Left lung (tissue), 14 donors: ENCODE measurements at places on chromosomes 11 and 22. TPM values are rescaled to one million over a fixed set of nuclear protein-coding genes. Genes with fewer than 3 reads are reported as not detected.

DNA sequence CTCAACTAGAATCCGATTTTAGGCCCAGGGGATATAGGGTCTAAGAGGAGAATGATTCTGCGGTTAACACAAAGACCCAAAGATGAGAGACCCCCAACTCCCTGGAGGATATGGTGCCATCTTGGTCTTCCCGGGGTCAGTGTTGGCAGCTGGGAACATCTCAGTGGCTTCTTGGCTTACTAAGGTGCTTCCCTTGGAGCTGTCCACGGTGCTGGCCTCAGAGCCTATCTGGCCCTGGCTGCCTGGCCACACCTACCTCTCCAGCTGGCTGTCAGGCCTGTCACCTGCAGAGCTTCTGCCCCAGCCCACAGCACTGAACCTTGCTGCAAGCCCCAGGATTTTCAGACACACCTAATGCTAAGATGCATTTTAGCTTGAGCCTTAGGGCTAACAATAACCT is 70.7 kb upstream of the THY1 start:
- no peaks in the 10 kb centered on the region for H3K4me1 ChIP-seq
- no peak overlapping the region for H3K27ac ChIP-seq
- no peak for DNase-seq
- H3K36me3 ChIP-seq = no peaks in the 10 kb centered on the region
- H3K27me3 ChIP-seq = no peaks in the 10 kb centered on the region

- H3K27me3 ChIP-seq = peaks cover 66% of the 10 kb centered on the region
- H3K36me3 ChIP-seq = no peaks in the 10 kb centered on the region
- no peak for DNase-seq
Measured at GRCh38 chr11:66291303-66291705, 390 bp upstream of the TMEM151A start.

DNA sequence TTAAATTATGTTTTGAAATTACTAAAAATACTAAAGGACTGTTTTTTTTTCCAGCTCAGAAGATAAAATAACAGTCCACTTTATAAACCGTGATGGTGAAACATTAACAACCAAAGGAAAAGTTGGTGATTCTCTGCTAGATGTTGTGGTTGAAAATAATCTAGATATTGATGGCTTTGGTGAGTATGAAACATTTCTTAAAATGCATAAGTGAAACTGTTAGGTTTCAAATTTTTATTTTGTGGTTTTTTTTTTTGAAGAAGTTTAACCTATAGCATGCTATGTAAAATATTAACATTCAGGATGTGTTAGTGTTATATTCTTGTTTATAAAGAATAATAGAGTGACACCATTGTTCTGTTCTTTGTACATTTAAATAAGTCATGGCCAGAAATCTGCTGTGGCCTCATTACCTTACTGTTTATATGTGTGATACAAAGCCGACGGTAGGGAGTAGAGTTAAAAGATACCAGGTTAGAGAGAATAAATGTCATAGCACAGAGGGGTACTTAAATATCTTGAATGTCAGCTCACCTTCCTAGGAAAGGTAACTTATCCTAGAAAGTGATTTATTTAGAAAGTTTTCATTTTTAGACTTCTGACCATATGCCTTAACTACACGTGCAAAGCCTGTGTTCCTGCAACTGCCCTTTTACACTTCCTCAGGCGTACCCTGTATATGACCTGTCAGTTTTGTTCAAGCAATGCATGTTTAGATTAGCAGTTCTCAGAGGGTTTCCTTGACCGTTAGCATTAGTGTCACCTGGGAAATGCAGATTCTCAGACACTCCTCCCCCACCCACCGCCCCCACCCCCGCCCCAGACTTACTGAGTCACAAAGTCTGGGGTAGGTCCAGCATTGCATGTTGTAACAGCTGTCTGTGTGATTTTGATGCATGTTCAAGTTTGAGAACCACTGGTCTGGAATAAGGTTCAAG is 6.3 kb downstream of the FDX1 start:
- H3K27me3 ChIP-seq = no peaks in the 10 kb centered on the region
- H3K36me3 ChIP-seq = peaks cover 26% of the 10 kb centered on the region
- no peak overlapping the region for H3K27ac ChIP-seq

- peaks cover 4% of the 10 kb centered on the region for H3K4me1 ChIP-seq
- H3K4me3 ChIP-seq = no peak overlapping the region
- no peaks in the 10 kb centered on the region for H3K36me3 ChIP-seq
Measured at GRCh38 chr11:106459135-106459534, 381.7 kb downstream of the AASDHPPT start.

- no peak overlapping the region for H3K27ac ChIP-seq
- H3K27me3 ChIP-seq = no peaks in the 10 kb centered on the region
- peaks cover 20% of the 10 kb centered on the region for H3K36me3 ChIP-seq
- no peak overlapping the region for H3K4me3 ChIP-seq
- peak; percentile 30 for DNase-seq
Measured at GRCh38 chr22:19882446-19883381, 28.0 kb upstream of the GNB1L start.

GRCh38 chr11:34149786-34150185 is 44.4 kb downstream of the NAT10 start:
- no peak for DNase-seq
- H3K27me3 ChIP-seq = no peaks in the 10 kb centered on the region
- H3K4me1 ChIP-seq = peaks cover 17% of the 10 kb centered on the region
- H3K36me3 ChIP-seq = peaks cover 88% of the 10 kb centered on the region
- no peak overlapping the region for H3K4me3 ChIP-seq
- no peak overlapping the region for H3K27ac ChIP-seq

DNA sequence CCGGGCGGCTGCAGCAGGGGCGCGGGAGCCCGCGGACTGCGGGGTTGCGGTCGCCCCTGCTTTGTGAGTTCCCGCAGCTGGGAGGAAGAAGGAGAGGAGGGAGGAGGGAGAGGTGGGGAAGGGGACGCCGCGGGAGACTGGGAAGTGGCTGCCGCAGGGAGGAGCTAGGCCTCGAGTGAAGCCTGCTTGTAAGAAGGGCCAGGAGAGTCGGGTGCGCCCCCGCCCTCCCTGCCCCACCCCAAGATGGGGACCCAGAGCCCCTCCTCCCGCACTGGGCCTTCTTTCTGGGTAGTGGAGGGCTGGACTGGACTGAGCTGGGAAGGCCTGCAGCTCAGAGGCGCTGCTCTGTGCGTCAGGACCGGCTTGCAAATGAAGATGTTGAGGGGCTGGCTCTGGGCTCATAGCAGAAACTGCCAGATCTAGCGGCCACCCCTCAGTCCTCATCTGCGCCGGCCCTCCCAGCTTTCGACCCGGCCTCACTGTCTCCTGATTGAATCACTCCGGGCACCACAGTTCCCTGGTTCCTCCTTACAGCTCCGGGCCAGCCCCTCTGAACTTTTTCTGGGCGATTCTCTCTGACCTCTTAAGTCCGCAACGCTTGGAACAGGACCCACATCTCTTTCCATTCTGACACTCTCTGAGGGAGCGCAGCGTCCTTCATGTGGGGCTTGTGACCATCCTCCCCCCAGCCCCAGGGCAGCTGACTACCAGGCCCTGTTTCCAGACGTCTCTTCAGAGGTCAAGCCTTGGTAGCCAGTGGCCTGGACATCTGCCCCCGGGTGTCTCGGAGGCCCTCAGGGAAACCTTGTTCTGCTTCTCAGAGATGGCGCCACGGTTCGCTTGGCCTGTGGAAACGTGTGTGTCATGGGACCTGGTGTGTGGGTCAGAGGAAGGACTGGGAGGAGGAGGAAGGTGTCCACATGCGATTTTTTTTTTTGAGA is 21.9 kb downstream of the SERPINH1 start:
- no peaks in the 10 kb centered on the region for H3K27me3 ChIP-seq
- H3K27ac ChIP-seq = peak overlapping the region; percentile 86

- H3K4me1 ChIP-seq = peaks cover 16% of the 10 kb centered on the region
- H3K27me3 ChIP-seq = peaks cover 60% of the 10 kb centered on the region
- peak overlapping the region; percentile 22 for H3K4me3 ChIP-seq
Measured at GRCh38 chr11:120564573-120565311, 53.2 kb downstream of the GRIK4 start.

GRCh38 chr11:83007477-83007876 is 64.2 kb downstream of the RAB30 start:
- no peaks in the 10 kb centered on the region for H3K36me3 ChIP-seq
- H3K27ac ChIP-seq = peak overlapping the region; percentile 49
- no peak overlapping the region for H3K4me3 ChIP-seq
- H3K4me1 ChIP-seq = peaks cover 9% of the 10 kb centered on the region
- no peak for DNase-seq

DNA sequence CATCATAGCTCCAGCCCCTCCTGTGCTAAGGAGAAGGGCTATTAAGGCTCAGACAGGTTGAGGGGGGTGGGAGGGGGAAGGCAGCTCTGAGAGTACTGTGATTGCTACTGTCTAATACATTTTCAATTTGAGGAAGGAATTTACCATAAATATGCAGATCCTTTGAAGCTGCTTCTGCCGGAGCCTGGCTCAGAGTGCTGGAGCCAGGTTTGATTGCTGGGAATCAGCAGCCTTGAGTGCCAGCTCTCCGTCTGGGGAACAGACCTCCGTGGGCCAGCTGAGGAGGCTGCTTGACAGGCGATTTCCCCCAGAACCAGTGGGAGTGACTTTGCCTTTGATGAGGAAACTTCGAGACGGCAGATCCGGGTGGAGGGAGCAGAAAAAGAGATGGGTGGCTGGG is 141.7 kb upstream of the TBCEL start:
- H3K27ac ChIP-seq = no peak overlapping the region
- H3K4me1 ChIP-seq = no peaks in the 10 kb centered on the region
- no peak overlapping the region for H3K4me3 ChIP-seq
- no peaks in the 10 kb centered on the region for H3K36me3 ChIP-seq

GRCh38 chr11:30935861-30936260 is 349.7 kb upstream of the MPPED2 start:
- no peak overlapping the region for H3K27ac ChIP-seq
- no peaks in the 10 kb centered on the region for H3K27me3 ChIP-seq
- H3K36me3 ChIP-seq = no peaks in the 10 kb centered on the region
- no peak overlapping the region for H3K4me3 ChIP-seq
- no peaks in the 10 kb centered on the region for H3K4me1 ChIP-seq
- DNase-seq = no peak

DNA sequence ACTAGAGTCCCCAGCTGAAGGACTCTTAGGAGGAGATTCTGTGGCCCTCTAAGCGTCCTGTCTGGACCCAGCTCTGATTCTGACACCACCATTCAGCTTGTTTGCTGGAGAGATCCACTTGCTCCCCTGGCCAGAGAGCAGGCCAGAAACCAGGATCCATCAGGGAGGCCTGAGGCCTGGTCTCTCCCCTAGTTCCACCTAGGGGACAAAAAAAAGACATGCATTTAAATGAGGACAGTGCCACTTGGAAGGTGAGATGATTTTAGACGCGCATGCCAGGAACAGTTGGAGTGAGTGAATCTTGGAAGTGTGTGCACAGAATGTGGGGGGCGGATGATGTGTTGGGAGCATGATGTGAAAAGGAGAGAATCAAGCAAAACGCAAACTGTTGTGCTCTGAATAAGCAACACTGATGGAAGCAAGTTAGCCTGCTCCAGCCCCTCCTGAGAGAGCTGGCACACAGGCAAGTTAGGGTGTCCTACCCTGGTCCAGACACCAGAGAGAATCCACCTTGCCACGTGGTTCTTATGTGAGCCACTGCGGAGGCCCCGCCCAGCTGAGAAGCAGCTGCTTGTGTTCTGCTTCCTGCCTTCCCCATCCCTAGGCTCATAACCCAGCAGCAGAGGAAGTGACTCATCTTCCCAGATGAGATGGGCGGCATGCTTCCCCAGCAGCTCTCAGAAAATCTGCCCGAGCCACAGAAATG is 8.0 kb upstream of the SLCO2B1 start:
- peak; percentile 89 for DNase-seq
- peaks cover 21% of the 10 kb centered on the region for H3K27me3 ChIP-seq
- H3K27ac ChIP-seq = peak overlapping the region; percentile 70
- H3K36me3 ChIP-seq = no peaks in the 10 kb centered on the region

DNA sequence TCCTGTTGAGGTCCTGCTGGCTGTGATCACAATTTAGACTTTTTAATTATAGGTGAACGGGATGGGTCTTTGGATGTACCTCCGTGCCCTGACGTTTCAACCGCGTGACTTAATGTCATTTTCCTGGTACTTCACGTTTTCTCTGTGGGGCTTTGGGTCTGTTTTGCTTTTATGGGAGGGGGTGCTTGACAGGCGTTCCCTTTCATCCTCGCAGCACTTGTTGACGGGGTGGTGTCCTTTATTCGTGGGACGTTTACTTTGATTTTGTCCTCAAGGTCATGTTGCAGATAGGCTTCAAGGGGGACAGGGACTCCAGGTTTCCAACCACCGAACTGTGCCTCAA is 994 bp downstream of the PPP6R3 start:
- H3K4me3 ChIP-seq = peak overlapping the region; percentile 91
- H3K27me3 ChIP-seq = no peaks in the 10 kb centered on the region
- no peak overlapping the region for H3K27ac ChIP-seq
- no peak for DNase-seq
- peaks cover 19% of the 10 kb centered on the region for H3K4me1 ChIP-seq
- H3K36me3 ChIP-seq = no peaks in the 10 kb centered on the region

GRCh38 chr11:79253280-79253679 is 187.6 kb downstream of the TENM4 start:
- no peak overlapping the region for H3K27ac ChIP-seq
- H3K36me3 ChIP-seq = no peaks in the 10 kb centered on the region
- DNase-seq = no peak
- H3K4me3 ChIP-seq = no peak overlapping the region
- no peaks in the 10 kb centered on the region for H3K4me1 ChIP-seq
- no peaks in the 10 kb centered on the region for H3K27me3 ChIP-seq

GRCh38 chr11:33531743-33532181 is 168.9 kb downstream of the C11orf91 start:
- H3K27ac ChIP-seq = no peak overlapping the region
- no peak overlapping the region for H3K4me3 ChIP-seq
- no peaks in the 10 kb centered on the region for H3K36me3 ChIP-seq
- H3K4me1 ChIP-seq = no peaks in the 10 kb centered on the region
- DNase-seq = no peak

DNA sequence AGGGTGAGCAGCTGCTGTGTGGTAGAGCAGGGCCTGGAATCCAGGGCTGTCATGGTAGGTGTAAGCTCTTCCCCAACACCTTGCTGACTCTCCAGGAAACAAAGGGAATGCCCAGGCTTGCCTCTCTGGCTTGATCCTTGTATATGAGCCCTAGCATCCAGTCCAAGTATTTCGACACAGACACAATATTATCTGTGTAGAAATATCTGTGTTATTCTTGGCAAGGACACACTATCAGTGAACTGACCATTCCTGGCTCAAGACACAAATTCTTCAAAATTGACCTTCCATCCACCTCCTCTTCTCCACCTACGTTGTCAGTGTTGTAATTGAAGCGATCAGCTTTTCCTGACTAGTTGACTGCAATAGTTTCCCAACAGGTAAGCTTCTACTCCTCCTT is 312.0 kb upstream of the NARS2 start:
- no peaks in the 10 kb centered on the region for H3K36me3 ChIP-seq
- no peak overlapping the region for H3K27ac ChIP-seq
- no peaks in the 10 kb centered on the region for H3K27me3 ChIP-seq
- DNase-seq = peak; percentile 19
- H3K4me1 ChIP-seq = no peaks in the 10 kb centered on the region

GRCh38 chr11:40337118-40337517 is 1122.3 kb downstream of the LRRC4C start:
- H3K4me1 ChIP-seq = no peaks in the 10 kb centered on the region
- no peaks in the 10 kb centered on the region for H3K36me3 ChIP-seq
- DNase-seq = no peak
- no peaks in the 10 kb centered on the region for H3K27me3 ChIP-seq
- no peak overlapping the region for H3K27ac ChIP-seq

Gene TST
- total RNA-seq = 37.7 TPM

Gene GSTT2B
- total RNA-seq = 33.7 TPM

Gene EHD1
- total RNA-seq = 73.0 TPM

Gene OR52K2
- total RNA-seq = not detected

Gene GLB1L3
- 0.12 TPM for total RNA-seq

Gene APOA5
- total RNA-seq = not detected

Gene TMEM25
- total RNA-seq = 33.2 TPM

Gene CBLIF
- total RNA-seq = not detected

Gene TKFC
- 48.5 TPM for total RNA-seq

Gene FBLN1
- total RNA-seq = 447 TPM

Gene C11orf91
- total RNA-seq = 2.2 TPM

Gene CLDN5
- total RNA-seq = 86.9 TPM
